CD4-positive, alpha-beta T cell treated with Interleukin-15 for 1 hour (primary cell): ENCODE measurements at places on chromosomes 12 and 14.

GRCh38 chr12:53122961-53123468 lies 19.7 kb downstream of the SOAT2 start:
- no peak for DNase-seq

GRCh38 chr12:69278814-69279782 lies 39.7 kb downstream of the CPSF6 start:
- DNase-seq = no peak

DNA sequence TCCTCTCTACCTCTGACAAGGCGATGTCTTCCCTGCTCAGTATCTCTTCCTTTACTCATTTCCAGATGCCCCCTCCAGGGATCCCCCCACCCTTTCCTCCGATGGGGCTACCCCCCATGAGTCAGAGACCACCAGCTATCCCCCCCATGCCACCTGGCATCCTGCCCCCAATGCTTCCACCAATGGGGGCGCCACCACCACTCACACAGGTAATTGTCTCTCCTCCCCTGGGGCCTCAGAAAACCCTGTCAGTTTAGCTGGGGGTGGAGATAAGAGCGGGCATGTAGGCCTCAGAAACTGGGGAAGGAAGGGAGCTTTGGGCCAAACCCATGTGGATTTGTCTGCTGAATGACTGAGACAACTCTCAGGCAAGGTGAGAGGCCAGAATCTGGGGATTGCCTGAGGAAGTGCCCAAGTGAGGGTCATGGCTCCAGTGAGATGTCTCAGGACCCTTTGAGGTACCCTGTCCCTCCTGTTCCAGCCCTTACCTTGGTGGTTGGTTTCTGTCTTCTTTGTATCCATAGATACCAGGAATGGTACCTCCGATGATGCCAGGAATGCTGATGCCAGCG lies 8.1 kb downstream of the PRPF40B start:
- DNase-seq = no peak

GRCh38 chr12:5345534-5345933 lies 86.4 kb upstream of the NTF3 start:
- DNase-seq = no peak

DNA sequence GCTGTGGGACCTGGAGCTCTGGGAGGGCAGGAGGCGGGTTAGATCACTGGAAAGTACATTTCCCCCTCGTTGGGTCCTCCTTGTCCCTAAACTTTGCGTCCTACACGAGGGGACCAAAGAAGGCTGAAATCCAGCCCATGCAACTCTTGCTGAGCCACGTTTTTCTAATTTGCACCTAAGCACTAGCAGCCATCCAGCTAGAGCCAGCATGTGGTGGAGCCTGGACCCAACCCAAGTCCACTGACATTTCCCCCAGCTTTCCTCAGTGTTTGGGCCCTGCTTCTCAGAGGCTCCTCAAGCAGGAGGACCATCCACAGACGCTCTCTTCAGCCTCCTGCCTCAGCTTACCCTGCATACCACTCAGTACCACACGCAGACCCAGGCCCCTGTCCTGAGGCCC lies 49.7 kb downstream of the TSPAN11 start:
- no peak for DNase-seq

DNA sequence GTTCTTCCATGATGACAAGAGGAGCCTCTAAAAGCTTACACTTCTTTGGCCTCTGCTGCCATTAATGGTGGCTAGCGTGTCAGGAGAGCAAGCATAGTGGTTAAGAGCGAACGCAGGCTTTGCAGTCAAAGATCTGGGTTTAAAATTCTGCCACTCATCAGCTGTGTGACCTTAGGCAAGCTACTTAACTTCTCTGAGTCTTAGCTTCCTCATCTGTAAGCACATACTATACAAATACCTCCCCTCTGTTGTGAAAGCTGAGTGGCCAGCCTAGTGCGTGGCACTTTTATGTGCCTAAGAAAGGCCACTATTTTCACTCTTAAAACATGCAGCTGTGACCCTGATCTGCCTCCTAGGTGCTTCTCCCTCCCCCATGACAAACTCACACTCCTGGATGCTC lies 11.6 kb downstream of the APPL2 start:
- no peak for DNase-seq

DNA sequence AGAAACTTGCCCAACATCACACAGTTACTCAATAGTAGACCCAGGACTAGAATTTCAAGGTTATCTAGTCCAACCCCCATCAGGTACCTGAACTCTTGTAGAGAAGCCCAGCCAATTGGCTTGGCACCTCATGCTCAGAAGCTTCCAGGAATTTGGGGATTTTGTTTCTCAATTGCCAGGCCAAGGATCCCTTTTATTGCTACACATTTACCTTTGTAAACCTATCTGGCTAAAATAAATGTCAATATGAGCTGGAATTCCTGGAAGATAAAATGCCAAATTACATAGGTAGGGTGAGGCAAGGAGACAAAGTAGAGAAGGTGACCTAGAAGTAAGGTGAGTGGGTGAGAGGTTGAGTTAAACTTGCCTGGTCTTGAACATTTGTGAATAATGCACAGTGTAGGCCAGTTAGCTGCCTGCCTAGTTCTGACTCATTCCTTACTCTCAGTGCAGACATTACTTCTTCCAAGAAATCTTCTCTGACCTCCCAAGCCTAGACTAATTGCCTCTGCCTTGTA lies 36.3 kb downstream of the SDR9C7 start:
- DNase-seq = no peak

GRCh38 chr12:63849106-63849620 lies 4.7 kb downstream of the SRGAP1 start:
- DNase-seq = no peak

GRCh38 chr14:85239791-85240190 lies 290.2 kb upstream of the FLRT2 start:
- DNase-seq = no peak

DNA sequence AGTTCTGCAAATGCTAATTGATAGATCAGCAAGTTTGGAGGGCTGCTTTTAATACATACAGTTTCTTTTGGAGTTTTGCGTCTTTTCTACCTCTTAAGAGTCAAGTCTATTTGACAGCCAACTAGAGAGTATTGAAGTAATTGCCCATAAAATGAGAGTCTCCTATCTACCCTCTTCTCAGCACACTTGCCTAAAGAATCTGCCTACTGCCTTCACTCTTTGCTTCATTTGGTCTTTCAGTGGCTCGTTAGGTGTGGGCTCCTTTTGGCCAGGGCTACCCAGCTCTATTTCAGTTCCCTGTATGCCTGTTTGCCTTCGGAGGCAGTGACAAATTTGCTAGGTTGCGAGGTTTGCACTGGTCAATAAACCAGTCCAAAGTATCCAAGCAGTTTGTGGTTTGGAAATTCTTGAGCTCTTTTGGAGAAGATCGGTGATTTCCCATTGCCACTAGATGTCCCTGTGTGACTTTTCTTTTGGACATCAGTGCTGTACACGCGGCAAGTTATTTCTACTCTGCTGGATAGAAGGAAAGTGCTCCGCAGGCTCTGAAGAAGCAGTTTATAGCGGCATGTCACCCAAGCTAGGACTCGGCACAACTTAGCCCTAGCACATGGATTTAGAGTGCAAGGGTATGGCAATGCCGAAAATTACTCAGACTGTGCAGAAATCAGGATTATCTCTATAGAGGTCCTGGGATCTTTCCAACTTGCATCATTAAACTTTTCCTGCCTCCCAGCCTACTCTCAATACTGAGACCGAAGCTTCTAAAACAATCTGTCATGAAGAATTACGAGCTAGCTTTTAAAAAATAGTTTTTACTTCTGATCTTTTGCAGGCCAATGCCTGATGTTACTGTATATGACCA lies 38.6 kb downstream of the MGST1 start:
- DNase-seq = no peak

DNA sequence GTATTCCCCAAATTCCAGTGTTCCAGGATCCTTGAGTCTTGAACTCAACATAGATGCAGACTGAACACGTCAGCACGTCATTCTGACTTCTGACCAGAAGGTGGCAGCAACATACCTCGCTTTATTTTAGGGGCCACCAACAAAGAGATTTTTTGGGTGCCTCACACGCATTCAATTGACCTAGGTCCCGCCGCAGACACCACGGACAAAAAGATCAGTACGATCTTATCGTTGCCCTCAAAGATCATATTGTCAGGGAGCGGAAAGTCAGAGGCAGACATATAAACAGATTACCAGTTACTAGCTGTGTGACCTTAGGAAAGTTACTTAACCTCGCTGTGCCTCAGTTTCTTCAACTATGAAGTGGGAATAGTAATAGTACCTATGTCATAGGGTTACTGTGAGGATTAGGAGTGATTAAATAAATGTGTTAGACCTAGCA lies 6.5 kb upstream of the PRPH start:
- DNase-seq = peak; percentile 64

GRCh38 chr12:111057701-111058425 lies 137.5 kb upstream of the MYL2 start:
- DNase-seq = no peak

DNA sequence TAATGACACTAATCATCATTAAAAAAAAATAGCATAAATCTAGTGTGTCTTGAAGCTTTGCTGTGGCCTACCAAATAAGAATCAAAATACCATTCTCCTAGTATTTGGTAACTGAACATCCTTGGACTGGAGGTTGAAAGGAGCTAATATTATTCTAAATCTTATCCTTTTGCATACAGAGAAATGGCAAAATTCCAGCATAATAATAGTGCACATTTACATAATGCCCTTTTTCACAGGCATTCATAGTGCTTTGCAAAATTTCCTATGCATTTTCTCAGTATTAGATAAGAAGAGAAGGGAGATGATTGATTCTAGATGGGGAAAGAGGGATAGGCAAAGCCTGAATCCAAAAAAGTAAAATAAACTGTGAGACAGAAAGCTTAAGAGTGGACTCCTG lies 13.9 kb upstream of the CCDC196 start:
- no peak for DNase-seq

GRCh38 chr12:50038336-50038735 lies 13.0 kb upstream of the RACGAP1 start:
- no peak for DNase-seq

GRCh38 chr14:90518069-90518940 lies 121.5 kb downstream of the CALM1 start:
- no peak for DNase-seq

GRCh38 chr12:18224745-18225144 lies 36.6 kb upstream of the PIK3C2G start:
- DNase-seq = no peak

GRCh38 chr12:68259318-68259940 lies 6.0 kb upstream of the IL22 start:
- no peak for DNase-seq

GRCh38 chr12:113422886-113423669 lies 898 bp downstream of the SDSL start:
- DNase-seq = no peak

DNA sequence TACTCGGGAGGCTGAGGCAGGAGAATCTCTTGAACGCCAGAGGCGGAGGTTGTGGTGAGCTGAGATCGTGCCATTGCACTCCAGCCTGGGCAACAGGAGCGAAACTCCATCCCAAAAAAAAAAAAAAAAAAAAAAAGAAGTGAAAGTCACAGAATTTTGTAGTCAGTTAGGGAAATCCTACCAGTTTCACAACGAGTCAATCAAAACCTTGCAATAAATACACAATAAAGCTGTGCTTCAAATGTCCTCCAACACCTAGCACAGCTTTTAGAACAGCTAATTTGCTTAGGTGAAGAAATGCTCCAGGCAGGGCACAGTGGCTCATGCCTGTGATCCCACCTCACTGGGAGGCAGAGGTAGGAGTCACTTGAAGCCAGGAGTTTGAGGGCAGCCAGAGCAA lies 112.8 kb upstream of the ATF7IP start:
- DNase-seq = no peak

DNA sequence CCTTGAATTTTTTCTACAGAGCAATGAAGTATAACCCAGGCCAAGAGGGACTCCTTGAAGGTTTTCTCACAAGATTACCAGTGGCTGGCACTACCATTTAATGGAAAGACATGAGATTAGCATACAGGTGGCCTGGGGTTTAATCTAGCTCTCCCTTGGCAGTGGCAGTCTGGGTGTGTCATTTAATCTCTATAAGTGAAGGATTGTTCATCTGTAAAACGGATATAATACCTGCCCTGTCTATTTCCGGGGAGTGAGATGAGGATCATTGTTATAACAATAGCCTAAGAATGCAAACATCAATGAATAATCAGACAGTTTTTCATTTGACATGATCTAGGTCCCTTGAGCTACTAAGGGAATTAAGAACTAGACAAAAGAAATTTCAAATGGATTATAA lies 168.7 kb upstream of the CPNE8 start:
- no peak for DNase-seq

DNA sequence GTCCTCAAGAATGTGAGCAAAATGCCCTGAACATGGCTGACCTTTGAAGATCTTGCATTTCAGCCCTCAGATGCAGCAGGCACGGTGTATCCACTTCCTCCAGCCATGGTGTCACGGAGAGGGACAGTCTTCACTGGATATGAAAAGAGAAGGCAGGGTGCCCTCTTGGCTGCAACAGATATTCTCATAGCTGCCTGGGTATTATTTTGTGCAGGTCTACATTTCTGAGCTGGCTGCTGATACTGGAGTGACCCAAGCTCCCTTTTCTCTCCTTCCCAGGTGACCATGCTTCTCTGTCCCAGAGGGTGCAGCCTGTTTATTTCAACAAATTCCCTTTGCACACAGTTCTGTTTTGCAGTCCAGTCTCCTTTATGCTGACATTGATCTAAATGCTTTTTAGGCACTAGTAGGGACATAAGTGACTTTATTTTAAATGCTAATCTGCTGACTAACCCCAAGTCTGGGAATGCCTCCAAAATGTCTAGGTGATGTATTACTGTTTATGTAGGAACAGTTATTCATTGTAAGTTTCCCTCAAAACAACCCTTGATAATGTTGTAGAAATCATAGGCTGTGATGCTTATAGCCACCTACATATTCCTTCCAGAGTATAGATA lies 17.4 kb upstream of the PYGL start:
- DNase-seq = no peak

DNA sequence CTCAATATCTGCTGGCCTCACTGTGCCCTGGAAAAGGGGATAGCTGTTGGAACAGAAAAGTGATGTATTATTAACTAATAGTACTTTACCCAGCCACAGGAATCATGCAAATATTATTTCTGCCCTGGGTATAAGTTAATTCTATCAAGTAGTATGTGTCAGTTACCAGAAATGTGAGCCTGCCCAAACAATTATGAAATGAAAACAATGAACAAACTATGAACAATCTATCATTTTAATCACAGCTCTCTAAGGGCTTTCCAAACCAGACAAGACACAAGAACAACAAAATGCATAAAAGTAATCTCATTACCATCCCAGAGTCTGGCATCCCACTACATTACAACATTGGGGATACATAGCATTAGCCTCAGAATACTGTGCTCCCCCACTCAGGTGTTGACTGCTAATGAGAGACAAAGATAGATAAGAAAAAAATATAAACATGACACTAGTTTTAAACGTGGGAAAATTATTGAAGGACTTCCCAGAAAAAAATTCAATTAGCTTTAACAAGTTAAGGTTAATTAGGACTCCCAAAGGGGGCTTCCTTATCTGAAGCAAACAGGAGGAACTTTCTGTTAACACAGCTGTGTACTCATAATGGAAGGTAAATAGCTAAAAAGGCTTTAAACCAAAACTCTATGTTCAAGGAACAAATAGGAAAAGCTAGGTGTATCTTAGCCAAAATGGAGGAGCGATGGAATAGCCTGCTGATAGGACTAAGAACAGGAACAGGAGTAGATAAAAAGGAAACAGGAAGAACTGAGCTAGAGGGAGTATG lies 3.3 kb downstream of the DCAF5 start:
- no peak for DNase-seq
